ENCODE measurements at places on chromosomes 2 and 18.

DNA sequence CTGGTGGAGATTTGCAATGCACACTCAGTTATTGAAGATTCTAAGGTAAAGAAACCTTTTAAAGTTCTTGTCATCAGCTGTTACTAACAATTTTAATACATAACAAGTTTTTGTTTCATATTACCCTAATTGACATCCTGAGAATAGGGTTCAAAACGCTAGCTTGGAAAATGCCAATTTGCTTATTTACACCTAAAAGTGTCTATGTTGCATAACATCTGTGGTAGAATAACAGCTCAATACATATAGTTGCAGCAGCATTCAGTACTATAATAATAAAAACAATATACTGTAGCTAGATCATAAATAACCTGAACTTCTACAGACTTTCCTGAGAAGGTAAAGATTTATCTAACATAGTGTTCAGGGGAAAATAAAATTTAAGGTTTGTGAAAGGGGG lies 219.0 kb downstream of the OSR1 start:
- no peak for DNase-seq

DNA sequence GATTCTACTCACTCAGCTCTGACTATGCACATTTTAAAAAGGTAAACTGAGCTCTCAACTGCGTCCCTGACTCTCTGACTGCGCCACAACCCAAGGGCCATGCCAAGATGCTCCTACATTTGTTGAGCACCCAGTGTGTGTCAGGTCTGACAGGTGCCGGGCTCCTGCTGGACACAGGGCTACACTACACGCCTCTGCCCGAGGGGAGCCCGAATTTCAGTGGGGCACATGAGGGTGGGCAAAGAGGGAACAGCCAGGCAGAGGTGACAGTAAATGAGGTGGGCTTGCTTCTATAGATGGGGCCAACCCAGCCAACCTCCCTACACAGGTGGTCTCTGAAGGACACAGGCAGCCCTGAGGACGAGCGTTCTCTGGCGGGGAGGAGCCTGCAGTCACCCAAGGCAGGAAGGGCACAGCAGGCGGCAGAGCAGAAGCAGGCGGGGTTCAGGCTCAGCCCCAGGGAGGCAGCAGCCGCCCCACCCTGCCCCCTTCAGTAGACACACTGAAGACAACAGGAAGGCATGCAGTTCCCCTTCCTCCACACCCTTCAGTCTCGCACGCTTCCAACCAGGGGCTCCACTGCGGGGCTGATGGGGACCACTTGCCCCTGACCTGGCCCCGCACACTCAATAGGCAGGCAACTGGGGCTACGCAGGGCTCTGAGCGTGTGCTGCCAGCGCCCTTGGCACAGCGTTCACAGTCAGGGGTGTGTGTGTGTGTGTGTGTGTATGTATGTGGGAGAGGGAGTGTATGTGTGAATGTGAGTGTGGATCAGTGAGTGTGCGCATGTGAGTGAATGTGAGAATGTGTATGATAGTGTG lies 98.4 kb downstream of the UXS1 start:
- DNase-seq = no peak

- no peak for DNase-seq
Observed at GRCh38 chr2:119315241-119315925, 51.3 kb downstream of the C2orf76 start.

DNA sequence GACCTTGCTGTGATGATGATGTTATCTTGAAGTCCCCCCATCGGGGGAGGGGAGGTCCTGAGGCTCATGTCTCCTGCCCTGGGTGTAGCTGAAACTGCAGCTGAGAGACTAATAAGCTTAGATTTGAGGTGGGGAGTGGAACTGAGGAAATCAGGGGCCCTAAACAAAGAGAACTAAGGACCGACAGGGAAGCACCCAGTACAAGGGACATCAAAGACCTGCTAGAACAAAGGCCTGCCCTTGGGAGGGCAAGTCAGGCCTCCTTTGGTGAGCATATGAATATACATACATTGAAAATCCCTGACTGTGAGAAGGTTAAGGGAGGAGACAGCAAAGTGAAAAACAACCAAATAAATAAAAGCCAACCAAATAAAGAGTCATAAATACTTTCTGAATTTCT lies 1132.5 kb upstream of the CELF4 start:
- DNase-seq = no peak

DNA sequence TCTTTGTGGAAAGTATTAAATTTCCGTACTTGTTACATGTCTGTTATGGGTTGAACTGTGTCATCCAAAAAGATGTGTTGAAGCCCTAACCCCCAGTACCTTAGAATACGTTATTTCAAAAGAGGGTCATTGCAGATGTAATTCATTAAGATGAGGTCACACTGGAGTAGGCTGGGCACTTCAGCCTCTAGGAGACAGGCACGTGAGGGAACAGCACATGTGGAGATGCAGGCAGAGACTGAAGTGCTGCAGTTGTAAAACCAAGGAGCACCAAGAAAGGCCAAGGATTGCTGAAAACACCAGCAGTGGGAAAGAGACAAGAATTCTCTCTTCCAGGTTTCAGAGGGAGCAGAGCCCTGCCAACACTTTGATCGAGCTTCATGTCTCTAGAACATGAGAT lies 4.6 kb upstream of the RHBDD1 start:
- no peak for DNase-seq

DNA sequence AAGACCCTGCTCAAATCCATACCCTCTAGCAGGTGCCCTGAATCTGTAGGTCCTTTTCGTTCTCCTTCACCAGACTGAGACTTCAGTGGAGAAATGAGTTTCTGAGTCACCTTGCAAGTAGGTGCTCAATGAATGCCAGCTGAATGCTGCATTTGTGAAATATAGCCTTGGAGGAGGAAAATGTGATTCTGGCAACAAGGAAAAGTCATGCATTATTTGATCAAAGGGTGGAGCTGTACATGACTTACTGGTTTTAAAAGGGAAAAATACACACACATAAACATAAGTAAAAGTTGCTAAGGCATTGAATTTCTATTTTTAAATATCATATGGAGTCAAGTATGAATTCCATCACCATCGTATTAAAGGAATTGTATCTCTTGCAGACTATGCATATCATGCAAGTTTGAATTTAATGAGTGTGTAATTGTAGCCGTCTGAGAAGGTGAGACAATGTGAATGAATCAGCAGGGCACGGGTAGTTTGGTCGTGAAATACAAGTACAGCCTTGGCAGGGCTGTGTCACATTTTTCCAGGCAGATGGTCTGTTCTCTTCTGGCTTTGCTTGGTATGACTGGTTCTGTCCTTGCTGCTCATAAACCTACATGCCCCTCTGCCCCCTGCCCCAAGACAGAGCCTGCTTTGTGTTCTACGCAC lies 160.8 kb downstream of the COL6A3 start:
- DNase-seq = no peak

DNA sequence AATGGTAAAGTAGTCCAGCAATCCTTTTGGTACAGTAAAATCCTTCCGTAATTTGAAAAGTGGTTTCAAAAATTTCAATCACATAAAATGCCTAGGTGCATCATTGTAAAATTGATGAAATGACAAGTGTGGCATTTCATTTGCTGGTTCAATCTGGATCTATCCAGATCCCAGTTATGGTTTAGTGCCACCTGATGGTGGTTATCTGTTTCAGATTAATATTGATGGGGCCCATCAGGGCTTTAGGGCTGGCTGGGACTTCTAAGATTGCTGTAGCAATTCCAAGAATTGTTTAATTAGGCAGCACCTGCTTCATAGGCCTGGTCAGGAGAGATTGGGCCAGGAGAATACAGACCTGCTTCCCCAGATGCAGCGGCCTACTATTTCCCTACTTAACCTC lies 55.5 kb upstream of the PIK3C3 start:
- no peak for DNase-seq

DNA sequence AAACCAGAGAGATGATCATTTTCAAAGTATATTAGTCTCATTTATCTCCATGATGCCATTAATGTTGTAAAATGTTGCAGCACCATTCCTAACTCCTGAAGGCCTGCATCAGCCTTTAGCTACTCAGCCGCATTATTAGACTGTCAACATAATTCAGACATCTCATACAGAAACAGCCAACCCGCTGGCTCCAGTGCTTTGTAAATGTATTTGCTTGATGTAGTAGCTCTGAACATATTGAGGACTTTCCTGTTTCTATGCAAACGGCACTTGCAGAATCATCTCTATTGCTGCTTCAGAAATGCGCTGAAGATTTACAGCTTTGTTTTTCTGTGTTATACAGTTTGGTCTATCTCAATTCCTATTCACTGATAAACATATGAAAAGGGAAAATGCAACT lies 372.2 kb downstream of the DSEL start:
- DNase-seq = no peak

GRCh38 chr2:136183097-136183496 lies 65.1 kb upstream of the CXCR4 start:
- DNase-seq = no peak

- no peak for DNase-seq
Observed at GRCh38 chr18:46711444-46711863, 45.4 kb downstream of the ST8SIA5 start.

- DNase-seq = no peak
Observed at GRCh38 chr2:233953087-233953801, 36.1 kb downstream of the TRPM8 start.

- DNase-seq = peak; percentile 72
Observed at GRCh38 chr18:27843783-27844777, 332.9 kb downstream of the CDH2 start.

- no peak for DNase-seq
Observed at GRCh38 chr2:69010437-69011194, 2.4 kb upstream of the ANTXR1 start.

GRCh38 chr2:55718165-55719008 lies 24.7 kb upstream of the PNPT1 start:
- DNase-seq = peak; percentile 87

DNA sequence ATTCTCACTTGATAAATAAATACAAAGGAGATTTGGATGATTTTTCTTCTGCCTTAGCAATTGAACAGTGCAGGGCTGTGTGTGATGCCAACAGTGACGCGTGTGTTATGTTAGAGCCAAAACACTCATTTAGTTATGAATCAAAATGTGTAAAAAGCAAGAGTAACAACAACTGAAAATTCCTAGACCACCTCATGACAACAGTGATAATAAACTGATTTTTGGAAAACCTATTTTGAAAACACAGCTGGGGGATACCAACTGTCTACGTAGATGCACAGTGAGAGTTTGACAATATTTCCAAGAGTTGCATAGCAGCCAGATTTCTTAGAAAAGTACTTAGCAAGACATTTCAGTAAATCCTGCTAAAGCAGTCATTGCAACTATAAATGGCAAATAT lies 323.9 kb downstream of the GALR1 start:
- DNase-seq = no peak

DNA sequence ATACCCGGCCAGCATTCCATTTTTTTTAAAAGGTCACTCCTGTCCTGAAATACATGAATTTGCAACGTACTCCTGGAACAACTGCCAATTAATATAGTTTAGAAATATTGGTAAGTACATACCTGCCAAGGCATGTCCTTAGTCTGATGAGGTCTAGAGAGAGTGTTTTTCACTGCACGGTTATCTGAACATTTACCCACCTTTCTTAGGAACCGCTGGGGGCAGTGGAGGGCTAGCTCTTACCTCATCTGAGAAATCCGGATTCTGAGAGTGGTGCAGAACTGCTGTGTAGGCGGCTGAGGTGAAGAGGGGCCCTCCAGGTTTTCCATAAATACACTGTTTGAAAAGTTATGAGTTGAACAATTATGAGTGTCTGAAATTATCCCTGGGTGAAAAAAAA lies 133.1 kb upstream of the CCDC195 start:
- DNase-seq = peak; percentile 10

DNA sequence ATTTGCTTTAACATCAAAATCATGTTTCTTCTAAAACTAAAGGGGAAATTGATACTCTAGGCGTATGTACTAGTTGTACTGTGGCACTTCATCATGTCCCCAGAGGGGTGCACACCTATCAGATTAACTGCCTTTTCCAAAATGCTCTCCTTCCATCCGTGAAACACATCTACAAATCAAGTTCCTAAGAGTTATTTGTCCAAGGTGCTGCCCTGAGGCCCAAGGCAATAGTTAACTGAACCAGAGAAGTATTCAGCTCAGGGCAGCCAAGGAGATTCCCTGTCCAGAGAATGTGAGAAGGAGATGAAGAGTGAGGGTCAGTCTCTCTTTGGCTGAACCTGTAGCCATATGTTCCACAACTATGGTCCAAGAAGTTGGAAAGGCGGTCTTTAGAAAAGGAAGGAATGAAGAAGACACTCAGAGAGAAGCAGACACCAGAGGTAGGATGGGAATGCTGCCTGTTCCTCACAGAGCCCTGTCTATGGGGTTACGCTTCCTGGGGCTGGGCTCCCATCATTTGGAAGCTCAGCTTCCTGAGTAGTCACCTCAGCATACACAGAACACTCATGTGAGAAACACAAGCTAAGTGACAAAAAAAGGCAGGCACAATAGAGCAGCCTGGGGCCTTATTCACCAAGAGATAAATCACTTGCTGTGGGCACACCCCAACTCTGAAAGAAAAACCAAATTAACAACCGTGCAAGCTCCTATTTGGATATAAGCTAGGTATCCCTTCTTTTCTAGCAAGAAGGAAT lies 55.6 kb downstream of the ANKRD44 start:
- DNase-seq = no peak

- DNase-seq = no peak
Observed at GRCh38 chr2:226898897-226899296, 63.0 kb downstream of the RHBDD1 start.

DNA sequence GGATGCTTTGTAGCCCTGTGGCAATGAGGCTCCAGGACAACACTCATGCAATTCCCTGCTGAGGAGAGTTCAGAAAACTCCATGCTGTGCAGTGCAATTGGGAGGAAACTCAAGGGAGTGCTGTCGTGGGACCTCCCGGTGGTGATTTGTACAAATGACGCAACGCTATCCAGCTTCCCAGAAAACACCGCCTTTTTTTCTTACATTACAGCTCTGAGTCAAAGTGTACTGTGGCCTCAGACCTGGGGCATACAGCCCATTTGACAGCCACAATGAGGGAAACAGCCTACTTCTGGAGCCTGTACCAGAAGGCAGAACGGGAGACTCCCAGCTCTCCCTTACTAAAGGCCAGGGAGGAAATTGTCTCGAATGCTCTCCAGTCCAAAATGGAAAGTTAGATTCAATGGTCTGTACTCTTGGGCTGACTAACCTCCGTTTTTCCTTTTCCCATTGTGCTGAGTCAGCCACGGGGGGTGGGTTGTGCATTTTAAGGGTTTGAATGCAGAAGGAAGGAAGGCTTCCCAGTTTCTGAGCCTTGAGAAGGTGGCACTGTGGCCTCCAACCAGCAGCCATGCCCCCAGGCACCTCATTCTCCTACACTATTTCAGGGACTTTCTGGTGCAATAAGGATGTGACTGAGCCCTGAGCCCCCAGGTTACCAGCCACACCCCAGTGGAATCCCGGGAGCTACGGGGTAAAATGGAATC lies 16.4 kb upstream of the CYP1B1 start:
- peak; percentile 77 for DNase-seq

Measured in fibroblast of pulmonary artery (primary cell).